ENCODE measurements at places on chromosomes 3 and 15. TPM values are rescaled to one million over a fixed set of nuclear protein-coding genes. Genes with fewer than 3 reads are reported as not detected.

ALDH1A2 gene
- total RNA-seq: 0.63 TPM

SLC7A14 gene
- not detected for total RNA-seq

FEZF2 gene
- total RNA-seq: not detected

GXYLT2 gene
- total RNA-seq: not detected

ZNF385D gene
- not detected for total RNA-seq

CLDN16 gene
- not detected for total RNA-seq

KLHL6 gene
- 47.1 TPM for total RNA-seq

OR5H2 gene
- total RNA-seq: not detected

TMEM45A gene
- total RNA-seq: 1.1 TPM

IL17RE gene
- total RNA-seq: 1.7 TPM

CDC25A gene
- 20.1 TPM for total RNA-seq

DNA sequence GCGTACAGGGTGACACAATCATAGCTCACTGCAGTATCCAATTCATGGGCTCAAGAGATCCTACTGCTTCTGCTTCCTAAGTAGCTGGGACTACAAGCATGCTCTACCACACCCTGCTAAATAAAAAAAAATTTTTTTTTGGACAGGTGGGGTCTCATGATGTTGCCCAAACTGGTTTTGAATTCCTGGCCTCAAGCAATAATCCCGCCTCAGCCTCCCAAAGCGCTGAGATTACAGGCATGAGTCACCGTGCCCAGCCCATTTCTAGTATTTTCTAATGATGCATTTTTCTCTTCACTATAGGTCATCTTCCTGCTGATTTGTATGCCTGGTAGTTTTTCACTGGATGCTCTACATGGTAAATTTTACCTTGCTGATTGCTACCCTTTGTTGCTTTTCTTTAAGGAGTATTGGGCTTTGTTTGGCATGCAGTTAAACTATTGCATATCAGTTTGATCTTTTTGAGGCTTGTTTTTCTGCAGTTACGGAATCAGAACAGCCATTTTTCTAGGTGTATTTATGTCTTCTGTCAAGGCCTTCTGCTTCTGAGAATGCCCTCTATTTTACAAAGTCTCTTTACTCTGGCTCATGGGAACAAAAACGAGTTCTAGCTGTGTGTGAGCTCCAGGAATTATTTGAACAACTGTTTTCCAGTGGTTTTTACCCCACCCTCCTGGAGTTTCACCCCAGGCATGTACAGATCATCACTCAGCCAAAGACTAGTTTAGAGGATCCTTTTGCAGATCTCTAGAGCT, 14.2 kb upstream of the NPTN start:
- no peak for DNase-seq

DNA sequence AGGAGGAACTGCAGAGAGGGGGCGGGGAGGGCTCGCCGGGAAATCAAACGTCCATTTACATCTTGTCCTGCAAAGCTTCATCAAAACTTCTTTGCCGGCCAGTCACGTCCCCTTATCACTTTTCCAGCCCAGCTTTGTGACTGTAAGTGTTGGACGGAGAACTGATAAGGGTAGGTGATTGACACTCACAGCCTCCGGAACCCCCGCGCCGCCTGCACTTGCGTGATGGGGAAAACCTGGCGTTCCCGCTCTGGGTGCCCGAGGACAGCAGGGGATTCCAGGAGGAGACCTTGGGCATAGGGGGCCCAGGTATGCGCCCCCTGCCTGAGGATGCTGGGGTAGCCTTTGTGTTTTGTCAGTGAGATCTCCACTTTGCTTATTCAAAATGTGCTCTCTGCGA, 72.8 kb upstream of the ANKRD34C start:
- DNase-seq: no peak

GRCh38 chr3:14540821-14541385, 761 bp upstream of the GRIP2 start:
- no peak for DNase-seq

- DNase-seq: peak; percentile 28
These were observed 25.9 kb downstream of the MELTF start for GRCh38 chr3:197003461-197004385.

- no peak for DNase-seq
These were observed 191.4 kb upstream of the EIF1B start for GRCh38 chr3:40118091-40118490.

- DNase-seq: no peak
These were observed 25.2 kb downstream of the LRRK1 start for GRCh38 chr15:100944244-100944895.

DNA sequence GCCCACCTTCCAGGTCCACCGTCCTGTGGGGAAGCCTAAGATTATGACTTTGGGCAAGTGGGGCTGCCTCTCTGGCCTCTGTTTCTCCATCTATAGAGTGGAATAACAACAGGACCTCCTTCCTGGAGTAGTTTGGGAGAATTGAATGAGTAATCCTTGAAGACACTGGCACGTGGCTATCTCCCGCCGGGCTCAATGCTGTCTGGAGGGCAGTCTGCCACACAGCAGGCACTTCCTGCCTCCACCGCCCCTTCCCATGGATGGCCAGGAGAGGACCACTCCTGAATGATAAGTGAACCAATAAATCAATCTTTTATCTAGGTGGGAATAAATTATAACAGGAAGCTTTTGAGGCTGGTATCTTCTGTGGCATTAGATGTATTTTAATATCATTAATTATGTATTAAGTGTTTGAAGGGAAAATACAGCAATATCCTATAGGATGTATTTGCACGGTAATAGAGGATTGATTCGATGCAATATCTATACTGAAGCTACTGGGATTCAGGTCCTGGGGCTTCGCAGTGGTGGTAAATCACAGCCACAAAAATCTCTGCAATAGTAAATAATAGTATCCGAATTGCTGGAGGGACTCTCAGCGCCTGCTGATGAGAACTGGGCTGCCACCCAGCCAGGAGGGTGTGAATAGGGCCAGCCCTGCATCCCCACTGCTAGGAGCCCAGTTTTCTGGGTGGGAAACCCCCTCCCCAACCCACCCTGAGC, 15.9 kb downstream of the MEGF11 start:
- no peak for DNase-seq

- DNase-seq: no peak
These were observed 1.4 kb downstream of the B4GALT4 start for GRCh38 chr3:119239206-119239820.

DNA sequence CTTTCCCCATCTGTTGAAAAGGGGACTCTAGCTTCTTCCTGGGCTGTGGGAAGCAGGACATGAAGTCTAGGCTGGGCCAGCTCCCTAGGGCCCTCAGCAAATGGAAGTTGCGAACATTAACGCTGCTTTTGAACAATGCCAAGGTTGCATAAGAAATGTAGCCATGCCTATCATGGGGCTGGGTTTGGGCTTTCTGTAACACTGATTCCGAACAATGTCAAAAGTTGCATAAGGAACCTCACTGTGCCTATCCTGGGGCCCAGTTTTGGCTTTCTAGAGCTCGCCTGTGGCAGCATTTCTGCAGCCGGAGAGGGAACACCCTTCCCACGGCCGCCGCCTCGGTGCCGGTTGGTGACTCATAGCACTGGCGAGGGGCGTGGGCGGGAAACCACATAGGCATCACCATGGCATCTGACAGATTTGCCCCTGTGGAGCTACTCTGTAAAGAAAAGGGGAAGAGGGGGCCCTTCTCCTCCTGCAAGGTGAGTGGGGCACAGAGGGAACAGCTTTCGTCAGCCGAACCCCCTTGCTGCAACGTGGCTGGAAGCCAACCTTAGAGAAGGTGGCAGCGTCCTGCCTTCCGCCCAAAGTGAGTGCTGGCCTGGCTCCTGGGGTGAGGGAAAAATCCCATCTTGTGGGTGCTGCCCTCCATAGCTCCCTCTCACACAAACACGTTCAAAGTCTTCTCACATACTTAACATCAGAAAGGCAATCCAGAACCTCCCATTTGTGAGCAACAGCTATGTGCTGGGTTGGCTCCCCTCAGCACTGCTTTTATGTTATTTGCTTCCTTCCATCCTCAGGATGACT, 46.6 kb upstream of the ATP2B2 start:
- DNase-seq: peak; percentile 72

DNA sequence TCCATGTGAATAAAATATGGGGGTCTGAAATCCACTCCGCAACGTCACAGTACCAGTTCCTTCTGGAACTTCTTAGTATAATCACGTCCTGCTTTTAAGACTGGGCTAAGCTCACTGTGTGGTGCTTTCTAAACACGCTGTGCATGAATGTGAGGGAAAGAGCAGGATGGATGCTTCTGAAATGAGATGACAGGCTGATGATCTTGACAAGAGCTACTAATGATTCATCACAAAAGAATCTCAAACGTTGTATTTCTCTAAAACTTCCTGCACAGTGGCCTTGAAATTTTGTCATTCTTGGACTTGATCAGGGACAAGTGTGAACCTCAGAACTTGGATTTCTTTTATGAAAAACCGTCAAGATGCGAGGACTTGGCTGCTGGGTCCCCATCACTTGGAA, 221.4 kb downstream of the CADPS start:
- DNase-seq: no peak

DNA sequence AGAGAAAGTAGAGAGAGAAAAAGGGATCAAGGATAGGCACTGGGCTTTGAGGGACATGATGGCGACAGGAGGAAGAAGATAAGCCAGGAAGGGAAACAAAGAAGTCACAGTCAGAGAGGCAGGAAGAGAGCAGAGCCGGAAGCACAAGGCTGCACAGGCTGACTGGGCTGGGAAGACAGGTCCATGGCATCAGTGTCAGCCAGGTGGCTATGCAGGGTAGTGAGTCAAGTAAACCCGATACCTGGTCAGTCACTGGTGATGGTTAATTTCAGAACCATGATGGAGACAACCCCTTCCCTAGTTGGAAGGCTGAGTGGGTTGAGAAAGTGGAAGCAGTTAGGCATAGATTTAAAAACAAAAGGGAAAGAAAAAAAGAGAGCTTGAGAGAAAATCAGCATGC, 203.8 kb downstream of the EPHB1 start:
- DNase-seq: no peak

- no peak for DNase-seq
These were observed 547 bp upstream of the PCCB start for GRCh38 chr3:136249593-136249992.

DNA sequence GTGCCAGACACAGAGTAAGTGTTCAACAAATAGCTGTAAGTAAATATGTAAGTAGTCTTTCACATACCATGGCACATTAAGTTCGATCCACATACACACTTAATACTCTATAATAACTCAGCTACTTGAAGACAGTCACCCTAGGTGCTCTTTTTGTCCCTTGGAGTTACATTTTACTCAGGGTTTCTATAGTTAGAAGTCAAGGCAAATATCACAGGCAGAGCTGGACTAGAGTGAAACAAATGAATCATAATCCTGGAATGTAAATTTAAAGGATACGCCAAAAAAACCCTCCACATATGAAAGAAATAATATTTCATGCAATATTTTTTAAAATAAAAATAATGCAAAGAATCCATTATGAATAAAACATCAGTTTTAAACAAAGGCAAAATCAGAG, 461.8 kb downstream of the MAGI1 start:
- DNase-seq: no peak

DNA sequence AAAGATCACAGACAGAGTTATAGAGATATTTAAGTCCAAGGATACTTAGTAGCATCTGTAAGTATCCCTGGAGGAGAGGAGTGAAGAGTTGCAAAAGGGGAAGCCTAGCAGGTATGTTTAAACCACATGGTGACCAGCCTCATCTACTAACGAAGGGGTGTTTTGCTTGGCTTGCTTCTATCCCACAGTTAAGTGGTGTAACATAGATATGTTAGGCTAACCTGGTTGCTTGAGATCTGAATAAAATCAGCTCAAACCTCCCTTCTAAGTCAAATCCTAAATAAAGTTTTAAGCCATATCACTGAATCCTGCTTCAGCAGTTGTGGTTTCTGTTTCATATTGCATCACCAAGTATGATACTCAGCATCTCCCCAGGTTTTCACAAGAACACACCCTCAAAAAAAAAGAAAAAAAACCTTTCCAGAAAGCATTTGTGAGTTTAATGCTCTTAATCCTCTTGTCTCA, 880.2 kb downstream of the ROBO1 start:
- DNase-seq: no peak

GRCh38 chr15:82298032-82298431, 35.4 kb downstream of the SAXO2 start:
- DNase-seq: no peak

- DNase-seq: no peak
These were observed 489.4 kb upstream of the IL12A start for GRCh38 chr3:159499031-159499793.

- no peak for DNase-seq
These were observed 37.8 kb downstream of the LSM3 start for GRCh38 chr3:14216257-14217048.

GRCh38 chr3:30081904-30082303, 524.5 kb upstream of the TGFBR2 start:
- no peak for DNase-seq

DNA sequence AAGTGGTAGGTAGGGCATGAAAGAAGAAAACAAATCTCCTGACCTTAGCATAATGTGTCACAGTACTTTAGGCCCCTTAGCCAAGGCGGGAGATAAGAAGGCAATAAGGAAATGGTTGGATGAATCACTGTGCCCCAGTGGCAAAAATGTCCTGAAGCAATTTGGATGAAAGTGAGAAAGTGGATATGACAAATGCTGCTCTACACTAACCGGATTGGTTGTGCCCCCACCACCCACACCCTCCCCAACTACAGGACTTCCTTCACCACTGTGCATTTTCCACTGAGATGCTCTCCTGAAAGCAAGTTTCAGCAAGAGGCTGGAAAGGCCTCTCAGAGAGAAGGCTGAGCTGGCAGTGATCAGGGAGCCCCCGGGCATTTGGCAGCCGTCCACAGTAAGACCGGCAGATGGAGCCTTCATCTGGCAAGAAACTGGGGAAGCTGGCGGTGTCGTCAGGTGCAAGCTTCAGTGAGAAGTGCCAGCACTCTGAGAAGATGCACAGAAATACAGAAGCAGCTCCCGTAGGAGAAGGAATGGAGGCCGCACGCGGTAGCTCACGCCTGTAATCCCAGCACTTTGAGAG, 63.8 kb downstream of the ATP1B3 start:
- DNase-seq: peak; percentile 17

DNA sequence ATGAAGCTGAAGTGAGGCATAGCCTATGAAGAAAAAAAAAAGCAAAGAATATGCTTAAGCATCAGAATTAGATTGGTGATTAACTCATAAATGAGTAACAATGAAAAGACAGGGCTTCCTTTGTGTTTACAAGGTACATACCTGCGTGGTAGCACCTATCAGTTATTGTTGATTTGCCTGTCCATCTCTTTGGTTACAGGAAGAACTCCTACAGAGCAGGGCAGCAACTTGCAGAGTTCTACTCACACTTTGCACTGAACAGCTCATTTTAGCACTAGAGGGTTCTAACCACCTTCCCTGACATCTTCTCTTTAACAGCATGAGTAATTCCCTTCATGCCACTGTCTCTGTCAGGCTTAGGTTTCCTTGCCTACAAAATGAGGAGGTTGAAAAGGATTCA, 166.0 kb downstream of the DPH6 start:
- DNase-seq: no peak

DNA sequence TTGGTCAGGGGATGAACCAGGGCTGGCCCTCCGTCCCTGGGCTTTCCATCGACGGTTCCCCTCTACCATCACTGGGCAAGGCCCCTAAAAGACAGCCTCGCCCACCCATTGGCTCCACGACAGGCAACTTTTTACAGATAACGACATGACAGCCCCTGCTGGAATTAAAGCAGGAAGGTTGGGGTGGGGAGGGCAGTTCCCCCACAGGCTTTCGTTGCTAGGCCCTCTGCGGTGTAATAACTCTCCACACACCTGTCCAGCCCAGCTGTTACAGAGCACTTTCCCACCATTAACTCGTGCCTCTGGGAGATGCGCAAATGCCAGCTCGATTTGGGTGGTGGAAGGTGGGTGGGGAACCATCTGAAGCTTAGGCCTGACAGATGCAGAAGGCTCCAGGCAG, 264.2 kb upstream of the TLE3 start:
- DNase-seq: peak; percentile 1

GRCh38 chr3:61073566-61074165, 177.6 kb downstream of the FHIT start:
- no peak for DNase-seq
